Effector memory CD8-positive, alpha-beta T cell (primary cell): ENCODE measurements at places on chromosomes 11 and 22.

- peak overlapping the region; percentile 61 for H3K4me3 ChIP-seq
- peaks cover 7% of the 10 kb centered on the region for H3K36me3 ChIP-seq
- H3K27ac ChIP-seq = peak overlapping the region; percentile 74
Measured at GRCh38 chr22:42317691-42318547, 47.5 kb upstream of the TCF20 start.

- H3K4me3 ChIP-seq = no peak overlapping the region
- peaks cover 24% of the 10 kb centered on the region for H3K27me3 ChIP-seq
- H3K4me1 ChIP-seq = no peaks in the 10 kb centered on the region
- no peak overlapping the region for H3K27ac ChIP-seq
- H3K36me3 ChIP-seq = no peaks in the 10 kb centered on the region
Measured at GRCh38 chr11:35933320-35933871, 10.5 kb upstream of the LDLRAD3 start.

- peaks cover 19% of the 10 kb centered on the region for H3K36me3 ChIP-seq
- no peak for DNase-seq
- no peak overlapping the region for H3K4me3 ChIP-seq
Measured at GRCh38 chr11:14881576-14882193, 10.3 kb downstream of the CYP2R1 start.

DNA sequence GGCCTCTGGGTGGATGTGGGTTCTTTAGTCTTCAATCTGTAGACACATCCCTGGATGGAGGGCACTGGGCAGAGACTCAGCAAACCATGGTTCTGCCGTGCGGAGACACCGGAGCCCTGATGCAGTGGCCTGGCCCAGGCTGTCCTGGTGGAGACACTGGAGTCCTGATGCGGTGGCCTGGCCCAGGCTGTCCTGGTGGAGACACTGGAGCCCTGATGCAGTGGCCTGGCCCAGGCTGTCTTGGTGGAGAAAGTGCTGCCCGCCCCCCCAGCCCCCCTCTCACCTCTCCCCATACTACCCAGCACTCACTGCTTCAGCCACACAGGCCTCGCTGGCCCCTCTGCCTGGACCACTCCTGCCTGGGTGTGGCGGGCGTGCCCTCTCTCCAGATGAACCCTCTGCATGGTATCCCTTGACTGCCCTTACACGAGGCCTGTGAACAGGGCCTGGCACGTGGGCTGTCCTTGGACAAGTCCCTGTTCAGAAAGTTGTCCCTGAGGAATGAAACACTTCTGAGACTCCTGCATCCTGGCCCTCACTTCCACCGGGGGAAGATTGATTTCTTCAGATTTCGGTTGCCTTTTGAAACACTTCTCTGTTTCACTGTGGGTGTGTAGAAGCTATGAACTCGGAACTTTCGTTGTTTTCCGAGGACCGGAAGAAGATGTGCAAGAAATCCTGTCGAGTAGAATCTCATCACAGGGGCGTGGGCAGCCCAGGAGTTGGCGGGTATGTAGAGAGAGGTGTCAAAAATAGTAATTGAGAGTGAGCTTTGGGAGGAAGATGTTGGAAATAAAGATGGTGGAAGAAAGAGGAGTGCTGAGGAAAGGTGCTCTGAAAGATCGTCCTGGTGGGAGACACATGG, 26.2 kb downstream of the IGHMBP2 start:
- DNase-seq = no peak
- peaks cover 31% of the 10 kb centered on the region for H3K36me3 ChIP-seq
- no peak overlapping the region for H3K4me3 ChIP-seq

GRCh38 chr22:37090920-37091695, 18.4 kb downstream of the TMPRSS6 start:
- H3K27ac ChIP-seq = no peak overlapping the region
- no peak for DNase-seq
- H3K27me3 ChIP-seq = peaks cover 13% of the 10 kb centered on the region

- H3K4me1 ChIP-seq = peaks cover 9% of the 10 kb centered on the region
- H3K27ac ChIP-seq = peak overlapping the region; percentile 15
- H3K36me3 ChIP-seq = no peaks in the 10 kb centered on the region
- H3K27me3 ChIP-seq = no peaks in the 10 kb centered on the region
Measured at GRCh38 chr11:87030458-87031054, 7.2 kb upstream of the TMEM135 start.

GRCh38 chr11:66849501-66850234, 6.4 kb downstream of the RCE1 start:
- peaks cover 27% of the 10 kb centered on the region for H3K36me3 ChIP-seq
- H3K27ac ChIP-seq = no peak overlapping the region
- H3K27me3 ChIP-seq = no peaks in the 10 kb centered on the region
- no peak overlapping the region for H3K4me3 ChIP-seq

GRCh38 chr11:97702951-97703350, 1313.1 kb downstream of the JRKL start:
- H3K4me3 ChIP-seq = no peak overlapping the region
- no peaks in the 10 kb centered on the region for H3K36me3 ChIP-seq
- H3K4me1 ChIP-seq = no peaks in the 10 kb centered on the region
- H3K27ac ChIP-seq = no peak overlapping the region
- no peaks in the 10 kb centered on the region for H3K27me3 ChIP-seq

DNA sequence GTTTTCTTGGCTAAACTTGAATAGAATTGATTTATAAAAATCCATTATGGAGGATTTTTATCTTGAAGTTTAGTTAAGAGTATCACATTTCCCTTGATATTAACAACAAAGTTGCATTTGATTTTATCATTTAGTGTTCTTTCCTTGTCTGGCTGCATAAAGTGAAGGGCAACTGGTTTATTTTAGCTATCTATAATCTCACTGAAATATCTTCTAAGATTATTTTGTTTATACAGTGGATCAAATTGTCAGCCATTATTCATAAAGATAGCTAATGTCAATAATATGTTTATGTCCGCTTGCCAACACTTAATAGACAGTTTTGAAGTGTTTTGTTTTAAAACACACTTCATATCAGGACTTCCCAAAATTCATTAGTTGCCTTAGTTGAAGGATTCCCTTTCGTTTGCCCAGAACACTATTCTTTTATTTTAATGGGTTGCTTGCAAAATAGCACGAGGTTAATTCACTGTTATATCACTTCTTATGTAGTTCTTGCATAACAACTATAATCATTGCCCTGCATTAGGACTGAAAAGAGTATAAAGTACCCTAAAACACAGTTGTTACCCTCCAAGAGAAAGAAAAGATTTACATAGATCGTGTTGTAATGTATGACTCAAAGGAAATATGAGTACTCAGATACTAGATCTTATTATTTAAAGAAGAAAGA, 73.0 kb downstream of the MSANTD4 start:
- H3K4me3 ChIP-seq = no peak overlapping the region
- no peaks in the 10 kb centered on the region for H3K36me3 ChIP-seq
- H3K27me3 ChIP-seq = no peaks in the 10 kb centered on the region
- H3K4me1 ChIP-seq = no peaks in the 10 kb centered on the region
- DNase-seq = no peak

DNA sequence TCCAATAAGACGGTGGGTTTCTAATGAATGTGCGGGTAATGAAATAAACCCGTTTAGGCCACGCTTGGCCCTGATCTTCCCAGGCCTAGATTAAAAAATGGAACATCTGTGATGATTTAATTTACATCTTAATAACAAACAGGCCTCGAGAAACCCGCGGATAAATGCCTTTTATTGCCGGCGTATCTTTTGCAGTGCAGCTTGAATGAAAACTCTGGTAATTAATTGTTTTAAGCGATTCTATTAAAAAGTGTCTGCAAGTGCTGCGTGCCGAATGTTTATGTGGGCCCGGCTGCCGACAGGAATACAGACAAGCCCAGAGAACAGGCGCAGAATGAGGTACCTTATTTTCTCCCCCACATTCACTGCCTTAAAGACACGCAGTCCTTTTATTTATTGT, 420.7 kb downstream of the MN1 start:
- H3K4me1 ChIP-seq = no peaks in the 10 kb centered on the region
- DNase-seq = no peak
- no peaks in the 10 kb centered on the region for H3K36me3 ChIP-seq
- no peak overlapping the region for H3K27ac ChIP-seq
- peaks cover 8% of the 10 kb centered on the region for H3K27me3 ChIP-seq

GRCh38 chr11:43735961-43736360, 55.4 kb downstream of the HSD17B12 start:
- no peaks in the 10 kb centered on the region for H3K27me3 ChIP-seq
- H3K4me1 ChIP-seq = peaks cover 15% of the 10 kb centered on the region
- H3K36me3 ChIP-seq = no peaks in the 10 kb centered on the region
- DNase-seq = no peak
- no peak overlapping the region for H3K4me3 ChIP-seq
- H3K27ac ChIP-seq = peak overlapping the region; percentile 39

GRCh38 chr22:48887394-48888332, 940.0 kb downstream of the BRD1 start:
- DNase-seq = no peak
- no peak overlapping the region for H3K27ac ChIP-seq
- H3K4me3 ChIP-seq = no peak overlapping the region
- no peaks in the 10 kb centered on the region for H3K4me1 ChIP-seq
- no peaks in the 10 kb centered on the region for H3K36me3 ChIP-seq

GRCh38 chr11:126391286-126391954, 35.9 kb downstream of the ST3GAL4 start:
- H3K27ac ChIP-seq = no peak overlapping the region
- peaks cover 17% of the 10 kb centered on the region for H3K4me1 ChIP-seq
- no peaks in the 10 kb centered on the region for H3K36me3 ChIP-seq
- no peak for DNase-seq
- no peaks in the 10 kb centered on the region for H3K27me3 ChIP-seq

- no peak overlapping the region for H3K27ac ChIP-seq
- DNase-seq = no peak
- peaks cover 38% of the 10 kb centered on the region for H3K36me3 ChIP-seq
- no peaks in the 10 kb centered on the region for H3K27me3 ChIP-seq
- H3K4me1 ChIP-seq = no peaks in the 10 kb centered on the region
- no peak overlapping the region for H3K4me3 ChIP-seq
Measured at GRCh38 chr11:18564149-18564548, 24.4 kb downstream of the UEVLD start.

DNA sequence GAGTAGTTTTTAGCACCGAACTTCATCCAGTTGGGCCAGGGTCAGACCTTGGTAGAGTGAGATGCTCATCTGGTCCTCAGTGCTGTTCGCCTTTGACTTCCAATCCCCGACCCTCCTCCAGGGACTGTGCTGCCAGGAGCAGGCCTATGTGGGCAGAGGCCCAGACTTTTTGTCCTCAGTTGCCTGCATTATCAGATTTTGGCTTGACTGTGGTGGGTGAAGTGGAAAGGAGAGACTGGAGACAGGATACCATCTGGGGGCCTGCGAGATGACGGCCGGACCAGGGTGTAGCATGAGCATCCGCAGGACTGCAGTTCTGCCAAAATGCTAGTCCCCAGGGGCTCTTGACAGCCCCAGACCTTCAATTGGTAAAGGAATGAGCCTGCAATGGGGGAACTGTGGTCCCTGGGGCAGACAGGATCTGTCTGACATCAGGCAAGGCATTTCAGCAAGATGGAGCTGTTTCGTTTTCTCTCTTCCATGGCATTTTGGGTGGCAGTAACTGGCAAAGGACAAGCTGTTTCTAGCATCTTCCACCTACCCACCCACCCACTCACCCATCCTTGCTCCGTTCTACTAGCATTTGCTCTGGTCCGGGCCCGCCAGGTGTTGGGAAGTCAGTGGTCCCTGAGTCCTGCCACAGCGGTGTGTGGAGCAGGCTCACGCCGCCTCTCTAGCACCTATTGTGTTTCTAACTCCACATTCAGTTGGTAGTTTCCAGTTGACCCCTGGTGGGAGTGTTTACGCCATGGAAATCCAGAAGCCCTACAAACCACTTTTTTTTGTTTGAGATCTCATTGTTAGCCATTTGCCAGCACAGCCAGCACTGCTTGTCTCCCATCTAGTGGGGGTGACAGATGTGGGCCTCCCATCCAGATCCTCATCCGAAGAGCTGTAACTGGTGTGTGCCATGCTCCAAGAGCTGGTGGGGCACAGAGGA, 53.5 kb downstream of the OTOG start:
- no peak overlapping the region for H3K27ac ChIP-seq
- no peak overlapping the region for H3K4me3 ChIP-seq
- no peaks in the 10 kb centered on the region for H3K36me3 ChIP-seq
- peaks cover 7% of the 10 kb centered on the region for H3K4me1 ChIP-seq
- peaks cover 10% of the 10 kb centered on the region for H3K27me3 ChIP-seq

DNA sequence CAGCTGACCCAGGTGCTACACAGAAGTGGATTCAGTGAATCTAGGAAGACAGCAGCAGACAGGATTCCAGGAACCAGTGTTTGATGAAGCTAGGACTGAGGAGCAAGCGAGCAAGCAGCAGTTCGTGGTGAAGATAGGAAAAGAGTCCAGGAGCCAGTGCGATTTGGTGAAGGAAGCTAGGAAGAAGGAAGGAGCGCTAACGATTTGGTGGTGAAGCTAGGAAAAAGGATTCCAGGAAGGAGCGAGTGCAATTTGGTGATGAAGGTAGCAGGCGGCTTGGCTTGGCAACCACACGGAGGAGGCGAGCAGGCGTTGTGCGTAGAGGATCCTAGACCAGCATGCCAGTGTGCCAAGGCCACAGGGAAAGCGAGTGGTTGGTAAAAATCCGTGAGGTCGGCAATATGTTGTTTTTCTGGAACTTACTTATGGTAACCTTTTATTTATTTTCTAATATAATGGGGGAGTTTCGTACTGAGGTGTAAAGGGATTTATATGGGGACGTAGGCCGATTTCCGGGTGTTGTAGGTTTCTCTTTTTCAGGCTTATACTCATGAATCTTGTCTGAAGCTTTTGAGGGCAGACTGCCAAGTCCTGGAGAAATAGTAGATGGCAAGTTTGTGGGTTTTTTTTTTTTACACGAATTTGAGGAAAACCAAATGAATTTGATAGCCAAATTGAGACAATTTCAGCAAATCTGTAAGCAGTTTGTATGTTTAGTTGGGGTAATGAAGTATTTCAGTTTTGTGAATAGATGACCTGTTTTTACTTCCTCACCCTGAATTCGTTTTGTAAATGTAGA, 1.7 kb downstream of the MALAT1 start:
- H3K36me3 ChIP-seq = no peaks in the 10 kb centered on the region
- no peak overlapping the region for H3K27ac ChIP-seq
- H3K4me1 ChIP-seq = peaks cover 47% of the 10 kb centered on the region
- H3K27me3 ChIP-seq = no peaks in the 10 kb centered on the region

DNA sequence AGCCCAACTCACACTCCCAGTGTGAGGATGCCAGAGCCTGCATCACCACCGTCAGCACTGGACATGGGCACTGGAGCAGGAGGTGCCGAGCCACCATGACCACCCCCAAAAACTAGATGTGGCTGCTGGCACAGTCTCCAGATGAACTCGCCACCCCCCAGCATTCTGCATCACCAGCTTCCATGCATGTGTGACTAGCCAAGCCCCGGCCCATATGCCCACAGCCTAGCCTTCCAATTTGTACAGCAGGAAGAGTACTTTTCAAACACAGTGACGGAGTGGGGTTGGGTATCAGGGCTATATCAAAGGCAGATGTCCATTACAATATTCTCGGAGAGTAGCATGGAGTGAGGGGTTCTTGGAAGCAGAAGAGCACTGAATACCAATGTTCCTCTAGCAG, 62.9 kb downstream of the SMCO4 start:
- H3K27me3 ChIP-seq = no peaks in the 10 kb centered on the region
- no peak overlapping the region for H3K27ac ChIP-seq
- no peak overlapping the region for H3K4me3 ChIP-seq
- no peaks in the 10 kb centered on the region for H3K36me3 ChIP-seq
- H3K4me1 ChIP-seq = no peaks in the 10 kb centered on the region

DNA sequence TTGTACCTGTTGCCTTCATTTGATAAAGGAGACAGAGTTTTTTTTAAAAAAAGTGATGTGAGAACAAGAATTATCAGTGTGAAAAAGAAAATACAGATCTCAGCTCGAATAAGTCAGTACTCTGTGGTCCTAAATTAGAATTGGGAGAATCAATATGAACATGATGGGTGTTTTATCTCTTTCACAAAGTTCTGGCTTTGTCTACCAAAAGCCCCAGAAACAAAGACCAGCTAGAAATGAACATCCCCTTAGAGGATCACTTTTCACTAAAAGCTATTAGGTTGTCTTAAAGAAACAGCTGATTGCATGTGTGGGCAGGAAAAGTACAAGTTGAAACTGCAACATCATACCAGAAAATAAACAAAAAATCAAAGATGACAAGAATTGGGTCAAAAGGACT, 8.4 kb upstream of the ST14 start:
- H3K27me3 ChIP-seq = no peaks in the 10 kb centered on the region
- no peak for DNase-seq
- H3K36me3 ChIP-seq = peaks cover 4% of the 10 kb centered on the region
- peaks cover 10% of the 10 kb centered on the region for H3K4me1 ChIP-seq
- H3K4me3 ChIP-seq = no peak overlapping the region
